Activated naive CD4-positive, alpha-beta T cell treated with anti-CD3 and anti-CD28 coated beads, Interleukin-2, amount 50 U/mL, for 72 hours (primary cell): ENCODE measurements at places on chromosomes 3 and 15. TPM values are rescaled to one million over a fixed set of nuclear protein-coding genes. Genes with fewer than 3 reads are reported as not detected.

GRCh38 chr3:54764911-54765310 is 162.9 kb downstream of the LRTM1 start:
- DNase-seq, result no peak

GRCh38 chr3:97901313-97902248 is 70.7 kb downstream of the RIOX2 start:
- no peak for DNase-seq

DNA sequence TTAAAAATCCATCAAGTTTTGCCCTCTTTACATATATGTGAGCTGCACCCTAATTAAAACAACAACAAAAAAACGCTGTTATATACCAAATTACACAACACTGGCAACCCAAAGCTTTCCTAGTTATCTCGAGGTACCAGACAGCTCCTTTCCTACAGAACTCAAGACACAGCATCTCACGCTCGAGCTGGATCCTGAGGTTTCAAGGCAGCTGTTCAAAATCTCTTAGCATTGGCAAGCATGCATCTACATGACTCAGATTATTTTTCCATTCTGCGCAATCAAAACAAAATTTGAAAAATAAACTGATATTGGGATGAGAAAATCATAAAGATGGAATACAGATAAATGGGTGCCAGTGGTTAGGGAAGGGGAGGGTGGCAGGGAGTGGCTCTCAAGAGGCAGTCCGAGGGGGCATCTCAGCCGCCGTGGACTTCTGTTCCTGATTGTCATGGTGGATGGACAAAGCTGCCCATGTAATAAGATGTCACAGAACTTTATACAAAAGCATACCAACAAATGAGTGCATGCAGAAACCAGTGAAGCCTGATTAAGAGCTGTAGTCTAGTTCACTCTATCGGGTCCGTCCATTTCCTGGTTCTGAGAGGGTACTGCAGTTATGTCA is 91.5 kb downstream of the ADAMTS17 start:
- DNase-seq, result no peak

The STT3B gene
- 132 TPM for total RNA-seq

DNA sequence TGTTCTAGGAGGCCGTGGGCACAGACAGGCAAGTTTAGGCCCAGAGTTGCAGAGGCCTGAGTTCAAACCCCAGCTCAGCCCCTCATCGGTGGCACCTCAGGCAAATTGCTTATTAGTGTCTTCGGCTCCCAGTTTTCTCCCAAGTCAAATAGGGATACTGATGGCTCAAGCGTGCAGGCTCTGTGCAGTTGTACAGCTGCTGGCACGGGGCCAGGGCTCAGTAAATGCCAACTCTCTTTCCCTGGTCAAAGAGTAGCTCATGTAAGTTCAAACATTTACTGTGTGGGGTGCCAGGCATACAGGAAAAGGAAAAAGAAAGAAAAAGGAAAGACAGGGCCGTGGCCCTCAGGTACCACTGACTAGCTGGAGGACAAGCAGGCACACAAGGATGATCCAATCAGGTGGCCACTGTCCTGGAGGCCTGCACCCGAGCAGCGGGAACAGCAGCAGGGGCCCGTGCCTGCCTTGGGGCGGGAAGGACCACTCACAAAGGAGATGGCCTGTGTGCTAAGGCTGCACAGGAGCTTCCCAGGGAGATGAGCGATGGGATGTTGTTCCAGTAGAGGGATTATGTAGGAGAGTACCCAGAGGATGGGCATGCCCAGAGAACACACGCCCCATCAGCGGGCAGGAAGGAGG is 70.8 kb downstream of the TBC1D2B start:
- DNase-seq, result no peak

DNA sequence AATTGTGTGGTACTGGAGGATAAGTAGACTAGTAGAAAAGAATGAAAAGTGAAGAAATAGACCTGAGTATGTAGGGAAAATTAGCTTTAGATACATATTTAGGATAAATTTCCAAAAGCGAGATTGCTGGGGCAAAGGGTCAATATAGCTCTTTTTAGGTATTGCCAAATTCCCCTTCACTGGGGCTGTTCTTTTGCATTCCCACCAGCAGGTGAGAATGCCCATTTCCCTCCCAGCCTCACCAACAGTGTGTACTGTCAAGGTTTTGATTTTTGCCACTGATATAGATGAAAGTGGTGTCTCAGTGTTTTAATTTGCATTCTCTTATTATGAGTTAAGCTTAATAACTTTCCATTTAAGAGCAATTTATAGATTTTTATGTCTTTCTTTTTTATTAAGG is 35.7 kb upstream of the BHLHE40 start:
- DNase-seq, result no peak

DNA sequence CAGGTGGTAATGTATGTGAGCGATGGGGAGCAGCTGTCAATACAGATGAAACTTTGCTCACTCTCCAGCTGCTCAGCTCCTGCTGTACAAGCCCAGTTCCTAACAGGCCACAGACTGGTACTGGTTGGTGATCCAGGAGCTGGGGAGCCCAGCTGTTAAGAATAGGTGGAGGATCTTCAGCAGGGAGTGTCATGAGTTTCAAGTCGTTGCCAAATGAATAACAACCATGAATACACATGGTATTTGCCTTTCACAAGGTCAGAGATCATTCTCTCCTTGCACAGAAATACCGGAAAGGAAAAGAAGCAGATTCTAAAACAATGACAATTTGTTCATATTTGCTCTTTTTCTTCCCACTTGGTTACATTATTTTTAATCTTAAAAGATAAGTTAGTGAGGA is 5.1 kb downstream of the PLSCR1 start:
- DNase-seq, result no peak

- DNase-seq, result no peak
Observed at GRCh38 chr3:124800511-124801258, 70.4 kb downstream of the UMPS start.

DNA sequence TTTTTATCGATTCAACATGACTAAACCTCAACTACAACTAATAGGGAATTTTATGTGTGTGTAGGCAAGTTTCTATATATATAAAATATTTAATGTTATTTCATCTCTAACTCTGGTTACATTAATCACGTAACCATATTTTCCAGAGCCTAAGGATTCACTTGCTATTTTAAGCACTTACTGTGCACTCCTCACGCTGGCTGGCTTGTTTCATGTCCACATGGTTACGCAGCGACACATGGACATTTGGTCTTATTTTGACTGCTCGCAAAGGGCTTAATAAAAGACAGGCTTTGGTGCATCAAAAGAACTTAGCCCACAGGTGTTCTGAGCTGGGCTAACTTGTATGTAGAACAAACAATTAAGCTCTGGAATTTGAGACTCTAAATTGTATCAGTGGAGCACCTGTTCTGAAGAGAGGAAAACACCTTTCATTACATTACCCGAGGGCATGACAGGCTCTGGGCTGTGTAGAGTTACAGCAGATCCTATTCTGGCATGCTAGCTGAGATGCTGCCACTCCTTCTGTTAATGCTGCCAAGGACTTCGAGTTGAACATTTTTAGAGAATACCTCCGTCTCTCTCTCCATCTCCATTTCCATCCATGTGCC is 130.0 kb upstream of the NR2F2 start:
- no peak for DNase-seq

DNA sequence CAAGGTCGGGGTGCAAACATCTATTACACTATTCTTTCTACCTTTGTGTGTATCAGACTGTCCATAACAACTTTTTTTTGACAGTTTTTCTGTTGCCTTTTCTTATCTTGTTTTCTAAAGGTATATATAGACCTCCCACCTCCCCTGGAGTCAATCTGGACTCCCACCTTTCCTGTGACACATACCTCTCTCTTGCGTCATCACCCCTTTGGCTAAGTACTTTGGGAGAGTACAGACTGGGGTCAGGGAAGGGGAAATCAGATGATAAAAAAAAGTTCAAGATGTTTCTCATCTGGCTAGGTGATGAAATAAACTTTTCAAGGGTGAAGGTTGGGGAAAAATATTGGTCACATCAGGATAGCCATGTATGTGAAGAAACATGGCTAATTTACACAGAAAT is 17.2 kb downstream of the TSPAN3 start:
- no peak for DNase-seq
